LHCN-M2 (cell line): ENCODE measurements at places on chromosomes 2 and 18. TPM values are rescaled to one million over a fixed set of nuclear protein-coding genes. Genes with fewer than 3 reads are reported as not detected.

DNA sequence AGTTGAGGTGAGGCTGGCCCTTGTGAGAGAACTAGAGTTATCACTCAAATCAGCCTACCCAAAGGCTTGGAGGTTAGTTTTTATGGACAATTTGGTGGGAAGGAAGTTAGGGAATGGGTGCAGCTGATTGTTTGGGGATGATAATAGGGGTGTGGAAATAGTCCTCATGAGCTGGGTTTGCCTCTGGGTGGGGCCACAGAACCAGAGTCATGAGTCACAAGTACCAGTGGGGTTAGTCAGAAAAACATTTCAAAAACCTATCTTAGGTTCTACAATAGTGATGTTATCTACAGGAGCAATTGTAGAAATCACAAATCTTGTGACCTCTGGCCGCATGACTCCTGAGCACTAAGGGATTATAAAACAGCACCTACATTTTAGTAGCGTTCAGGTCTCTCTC, 630.1 kb upstream of the PIK3C3 start:
- no peak for DNase-seq

The POLR1B gene
- total RNA-seq = 14.6 and 14.8 TPM in 2 replicates

The EHD3 gene
- 9.1 and 10.9 TPM in 2 replicates for total RNA-seq

The CCDC85A gene
- total RNA-seq = 0.57 and 1.9 TPM in 2 replicates

DNA sequence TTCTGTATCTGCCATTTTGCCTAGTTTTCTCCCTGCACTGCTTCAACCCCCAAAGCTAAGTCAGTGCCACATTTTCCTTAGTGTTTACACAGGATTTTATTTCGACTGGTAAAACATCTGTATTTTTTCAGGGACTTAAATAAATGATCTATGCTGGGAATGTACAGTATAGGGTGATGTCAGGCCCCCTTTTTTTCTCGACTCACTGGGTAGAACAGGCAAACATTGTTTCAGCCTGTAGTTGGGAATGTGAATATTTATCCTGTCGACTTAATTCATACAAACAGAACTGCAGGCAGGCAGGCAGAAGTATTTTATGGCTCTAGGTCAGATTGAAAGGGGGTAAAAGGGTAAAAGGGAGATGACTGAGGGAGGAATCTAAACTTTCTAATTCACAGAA, 123.5 kb upstream of the ZFP36L2 start:
- no peak for DNase-seq

- no peak for DNase-seq
These were observed 126.8 kb downstream of the ATP9B start for GRCh38 chr18:79195716-79196683.

DNA sequence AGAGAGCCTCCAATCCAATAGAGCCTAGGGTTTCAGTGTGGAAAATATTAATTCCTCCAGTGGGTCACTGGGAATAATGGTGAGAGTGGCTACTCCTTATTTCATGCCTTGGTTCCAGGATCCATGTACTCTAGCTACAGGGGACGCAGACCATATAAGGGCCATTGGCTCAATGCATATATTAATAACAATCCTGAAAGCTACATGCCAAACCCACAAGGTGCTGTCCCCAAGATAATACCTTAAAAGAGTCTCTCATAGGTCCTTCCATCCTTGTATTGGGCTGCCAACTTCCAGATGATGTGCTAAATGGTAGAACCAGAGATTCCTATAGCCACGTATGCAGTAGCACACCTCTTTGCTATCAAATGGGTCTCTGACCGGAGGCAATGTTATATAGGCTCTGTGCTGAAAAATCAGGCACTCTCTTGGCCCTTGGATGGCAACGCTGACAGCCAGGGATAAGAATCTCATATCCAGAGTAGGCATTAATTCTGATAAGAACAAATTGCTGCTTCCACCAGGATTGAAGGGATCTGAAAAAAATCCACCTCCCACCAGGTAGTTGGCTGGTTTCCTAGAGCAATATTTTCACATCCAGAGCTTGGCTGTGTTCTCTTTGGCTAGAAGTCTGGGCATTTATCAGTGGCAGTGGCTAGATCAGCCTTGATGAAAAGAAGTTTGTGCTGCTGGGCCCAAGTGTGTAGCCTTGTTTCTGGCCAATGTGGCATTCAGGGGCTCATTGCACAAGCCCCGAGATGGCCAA, 218.1 kb upstream of the MGAT5 start:
- DNase-seq = no peak

- no peak for DNase-seq
These were observed 14.8 kb downstream of the KCNIP3 start for GRCh38 chr2:95311815-95312542.

DNA sequence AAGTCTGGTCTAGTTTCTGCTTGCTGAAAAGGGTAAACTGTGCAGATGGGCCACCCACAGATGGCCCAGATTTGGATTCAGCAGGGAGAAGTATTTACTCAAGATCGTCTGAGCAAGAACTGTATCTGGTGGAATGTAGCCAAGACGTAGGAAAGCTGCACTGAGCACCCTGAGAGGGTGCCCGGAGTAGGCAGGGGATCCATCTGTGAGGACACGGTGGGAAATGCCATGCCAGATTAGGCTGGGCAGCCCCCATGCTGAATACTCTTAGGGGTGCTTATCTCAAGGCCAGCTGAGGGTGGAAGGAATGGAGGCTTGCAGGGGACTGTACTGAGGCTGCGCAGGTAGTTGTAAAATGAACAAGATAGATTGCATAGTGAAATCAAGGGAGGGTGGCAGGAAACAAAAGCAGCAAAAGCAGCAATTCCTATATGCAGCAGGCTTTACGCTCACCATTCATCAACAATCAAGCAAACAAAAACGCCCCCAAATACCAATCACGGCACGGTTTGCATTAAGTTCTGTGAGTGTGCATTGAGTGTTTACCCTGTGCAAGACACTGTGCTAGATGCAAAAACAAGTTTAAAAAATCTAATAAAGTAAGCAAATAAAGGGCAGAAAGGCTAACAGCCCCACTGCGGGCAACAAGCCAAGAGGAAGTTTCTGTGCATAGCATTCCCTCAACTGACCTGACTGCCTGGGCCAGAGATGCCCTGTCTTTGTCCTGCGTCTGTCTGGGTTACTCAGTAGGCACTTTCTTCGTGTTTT, 32.2 kb upstream of the LPIN2 start:
- no peak for DNase-seq

GRCh38 chr2:109644571-109645275, 30.6 kb downstream of the SOWAHC start:
- DNase-seq = no peak

- no peak for DNase-seq
These were observed 1.1 kb upstream of the HOXD9 start for GRCh38 chr2:176121190-176122051.

The MC4R gene
- not detected in 2 replicates for total RNA-seq

The GATA6 gene
- 0.06 TPM in 1 of 2 replicates, not detected in the other for total RNA-seq

DNA sequence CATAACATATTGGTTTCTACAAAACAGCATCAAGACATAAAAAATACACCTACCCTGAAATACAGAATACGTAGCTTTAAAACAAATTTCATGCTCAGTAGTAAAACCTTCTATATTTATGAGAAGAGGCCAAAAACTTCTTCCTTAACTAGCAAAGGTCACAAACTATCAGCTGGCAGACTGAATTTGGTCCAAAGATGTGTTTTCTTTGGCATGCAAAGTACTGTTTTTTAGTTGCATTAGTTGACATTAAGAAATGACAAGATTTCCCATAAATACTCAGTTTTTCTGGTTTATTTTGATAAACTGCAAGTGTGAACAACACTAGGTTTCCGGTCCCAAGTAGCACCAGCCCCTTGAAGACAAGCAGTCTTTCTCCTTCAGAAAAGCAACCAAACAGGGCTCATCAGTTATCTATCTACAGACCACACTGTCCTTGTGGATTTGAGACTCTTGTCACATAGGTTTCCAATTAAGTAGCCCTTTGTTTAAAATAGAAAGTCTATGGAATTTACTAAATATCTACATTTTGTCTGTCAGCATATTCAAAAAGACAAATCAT, 35.6 kb downstream of the SLC25A12 start:
- peak; percentile 36 for DNase-seq

The BMP10 gene
- total RNA-seq = not detected in 2 replicates

The EPG5 gene
- total RNA-seq = 51.0 and 66.7 TPM in 2 replicates

DNA sequence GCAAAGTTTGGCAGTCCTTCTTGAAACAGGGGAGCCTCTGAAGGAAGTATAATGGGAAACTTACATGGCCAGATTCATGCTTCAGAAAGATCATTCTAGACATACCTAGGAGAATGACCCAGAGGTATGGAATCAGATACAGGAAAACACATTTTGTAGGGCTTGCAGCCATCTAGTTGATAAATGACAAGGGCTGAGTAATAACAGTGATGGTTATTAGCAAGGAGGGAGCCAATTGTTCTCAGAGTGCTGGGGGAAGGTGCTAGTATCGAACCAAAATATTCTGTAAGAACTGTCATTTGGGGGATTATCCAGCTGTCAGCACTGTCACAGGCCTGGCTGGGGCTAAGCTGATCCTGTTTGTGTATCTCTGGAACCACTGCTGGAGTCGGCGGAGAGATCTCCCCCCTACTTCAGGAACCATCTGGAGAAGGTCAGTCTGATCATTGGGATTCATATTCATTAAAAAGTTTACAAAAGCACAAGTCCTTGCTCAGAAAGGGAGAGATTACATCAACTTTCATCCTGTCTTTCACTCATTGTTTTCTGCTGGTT, 113.8 kb upstream of the THSD7B start:
- no peak for DNase-seq

DNA sequence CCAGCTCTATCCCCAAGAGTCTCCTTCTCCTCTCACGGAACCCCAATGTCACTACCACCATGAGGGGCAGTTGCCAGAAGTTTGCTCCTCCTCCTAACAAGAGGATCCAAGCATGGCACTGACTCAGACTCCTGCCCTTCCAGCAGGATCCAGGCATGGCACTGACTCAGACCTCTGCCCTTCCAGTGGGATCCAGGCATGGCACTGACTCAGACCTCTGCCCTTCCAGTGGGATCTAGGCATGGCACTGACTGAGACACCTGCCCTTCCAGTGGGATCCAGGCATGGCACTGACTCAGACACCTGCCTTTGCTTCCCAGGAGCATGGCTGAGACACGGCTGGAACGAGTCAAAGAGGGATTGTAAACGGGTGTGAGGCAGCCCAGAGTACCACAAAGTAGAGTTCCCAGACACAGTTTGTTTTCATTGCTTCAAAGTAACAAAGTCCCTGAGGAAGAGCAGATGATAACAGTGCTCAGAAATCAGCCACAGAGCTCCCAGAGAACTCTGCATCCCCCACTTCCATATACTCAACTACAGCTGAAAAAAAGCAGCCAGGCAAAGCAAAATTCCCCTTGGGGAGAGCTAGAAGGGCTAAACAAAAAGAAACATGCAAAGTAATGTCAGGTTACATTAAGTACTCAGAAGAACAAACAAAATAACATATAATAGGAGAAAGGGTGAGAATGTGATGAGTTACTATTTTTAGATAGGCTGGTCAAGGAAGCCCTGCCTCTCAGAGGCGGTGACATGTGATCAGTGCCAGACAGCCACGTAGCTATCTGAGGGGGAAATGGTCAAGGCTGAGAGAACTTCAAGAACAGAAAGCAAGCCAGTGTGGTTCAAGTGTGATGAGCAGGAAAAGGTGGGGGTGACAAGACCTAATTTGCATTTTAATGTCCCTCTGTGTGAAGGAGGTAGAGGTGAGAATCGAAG, 3.0 kb downstream of the BUB1 start:
- DNase-seq = peak; percentile 81

DNA sequence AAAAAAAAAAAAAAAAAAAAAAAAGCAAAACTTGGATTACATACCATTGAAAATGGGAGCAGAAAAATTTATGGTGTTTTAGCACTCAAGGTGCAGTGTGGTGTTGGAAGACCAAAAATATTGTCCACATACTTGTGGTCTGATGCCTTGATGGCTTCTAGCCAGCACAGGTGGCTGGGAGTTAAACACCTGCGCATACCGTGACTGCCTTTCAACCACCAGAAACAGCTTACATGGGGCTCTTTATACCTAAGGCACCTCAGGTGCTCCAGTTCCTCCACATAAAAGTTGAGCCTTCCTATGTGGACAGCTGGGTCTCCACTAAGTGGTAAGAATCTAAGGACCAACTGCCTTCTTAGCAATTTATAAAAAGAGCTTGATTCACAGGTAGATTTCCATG, 802.6 kb upstream of the CELF4 start:
- DNase-seq = no peak

DNA sequence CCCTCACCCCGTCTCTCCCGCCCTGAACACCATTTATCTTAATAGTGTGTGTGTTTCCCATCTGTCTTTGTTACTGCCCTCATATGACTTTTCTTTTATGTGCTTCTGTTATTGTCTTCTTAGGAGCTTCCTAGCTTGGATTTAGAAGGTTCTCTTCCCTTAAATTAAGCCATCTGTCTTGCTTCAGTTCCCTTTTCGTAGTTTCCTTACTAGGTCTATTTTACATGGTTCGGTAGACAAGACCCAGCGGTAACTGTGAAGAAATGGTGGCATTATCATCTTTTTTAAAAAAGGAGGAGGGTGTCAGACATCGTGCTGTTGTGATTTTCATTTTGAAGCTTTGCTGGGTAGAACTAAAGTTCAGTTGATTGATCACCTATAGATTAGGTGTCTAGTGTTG, 10.3 kb downstream of the NCK2 start:
- DNase-seq = no peak

The COLEC11 gene
- not detected in 2 replicates for total RNA-seq

DNA sequence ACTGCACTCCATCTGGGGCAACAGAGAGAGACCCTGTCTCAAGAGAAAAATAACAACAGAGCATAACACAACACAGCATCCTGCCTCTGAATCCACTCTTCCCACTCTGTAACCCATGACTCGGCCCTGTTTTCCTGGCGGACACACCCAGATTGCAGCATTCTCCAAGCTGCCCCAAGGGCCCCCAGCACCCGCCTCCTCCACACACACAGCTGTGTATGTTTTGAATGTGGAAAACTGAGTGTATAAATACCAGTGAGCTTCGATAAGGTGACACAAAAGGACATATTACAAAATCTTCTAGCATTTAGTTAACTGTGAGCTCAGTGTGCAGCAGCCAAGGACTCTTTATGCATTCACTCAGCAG, 13.0 kb downstream of the IMPA2 start:
- DNase-seq = peak; percentile 49

DNA sequence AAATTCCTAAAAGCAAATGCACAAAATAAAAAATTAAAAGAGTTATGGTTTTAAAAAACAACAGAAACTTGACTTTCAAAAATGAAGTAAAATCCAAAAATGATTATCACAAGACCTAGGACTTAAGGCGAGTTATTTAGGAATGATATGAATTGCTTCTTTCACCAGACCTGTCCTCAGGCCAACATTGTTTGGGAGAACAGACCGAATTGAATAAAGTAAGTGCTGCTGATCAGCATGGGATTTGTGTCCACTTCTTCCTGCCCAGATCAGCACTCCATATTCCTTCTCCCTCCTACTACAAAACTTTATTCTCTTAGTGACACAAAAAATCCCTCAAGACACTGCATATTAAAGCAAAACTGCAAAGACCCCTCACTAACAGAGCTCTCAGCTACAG, 39.1 kb downstream of the WDFY1 start:
- DNase-seq = no peak

GRCh38 chr2:174072069-174072468, 106.9 kb upstream of the SP3 start:
- DNase-seq = no peak
